ENCODE measurements at places on chromosomes 6 and 20.

DNA sequence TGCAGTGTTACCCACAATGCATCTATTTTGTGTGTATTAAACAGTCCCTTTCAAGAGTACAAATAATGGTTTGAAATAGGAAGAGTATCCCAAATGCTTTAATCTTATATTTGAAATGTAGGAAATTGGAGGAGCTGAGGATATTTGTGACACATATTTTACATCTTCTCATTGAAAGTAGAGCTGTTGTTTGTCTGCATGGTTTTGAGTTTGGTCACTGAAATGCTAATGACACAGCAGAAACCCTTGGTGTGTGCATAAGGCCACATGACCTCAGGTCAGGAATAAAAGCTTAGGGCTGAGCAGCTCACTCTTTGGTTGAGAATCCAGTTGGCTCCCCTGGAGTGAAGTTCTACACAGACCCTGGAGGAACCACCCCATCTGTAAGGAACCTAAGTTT is 49.8 kb downstream of the TPD52L1 start:
- DNase-seq: no peak

DNA sequence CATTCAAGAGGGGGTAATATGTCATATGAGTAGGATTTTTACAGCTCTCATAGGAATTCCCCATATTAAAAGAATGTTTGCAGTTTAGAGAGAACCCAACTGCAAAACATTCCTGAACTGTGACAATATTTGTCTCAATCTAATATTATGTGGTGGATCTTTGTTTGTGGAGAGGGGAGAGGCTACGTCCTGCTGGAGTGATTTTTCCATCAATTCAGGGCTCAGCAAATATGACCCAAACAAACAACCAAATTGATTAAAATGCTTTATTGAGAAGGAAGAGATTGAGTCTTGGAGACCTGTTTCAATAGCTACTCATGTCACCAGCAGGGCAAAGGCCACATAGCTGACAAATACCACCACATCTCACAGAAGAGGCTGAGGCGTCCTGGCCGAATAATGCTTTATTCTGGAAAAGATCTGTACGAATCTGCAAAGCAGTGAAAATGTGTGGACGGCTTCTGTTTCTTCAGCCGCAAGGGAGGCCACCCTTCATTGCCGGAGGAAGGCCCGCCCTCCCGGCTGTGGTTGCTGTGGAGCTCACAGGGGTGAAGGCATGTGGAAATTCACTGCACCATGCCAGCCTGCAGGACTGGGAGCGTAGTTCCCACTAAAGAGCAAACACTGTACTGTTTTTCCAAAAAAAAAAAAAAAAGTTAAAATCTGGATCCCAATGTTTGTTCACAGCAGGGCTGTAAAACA is 89.7 kb upstream of the QKI start:
- no peak for DNase-seq

DNA sequence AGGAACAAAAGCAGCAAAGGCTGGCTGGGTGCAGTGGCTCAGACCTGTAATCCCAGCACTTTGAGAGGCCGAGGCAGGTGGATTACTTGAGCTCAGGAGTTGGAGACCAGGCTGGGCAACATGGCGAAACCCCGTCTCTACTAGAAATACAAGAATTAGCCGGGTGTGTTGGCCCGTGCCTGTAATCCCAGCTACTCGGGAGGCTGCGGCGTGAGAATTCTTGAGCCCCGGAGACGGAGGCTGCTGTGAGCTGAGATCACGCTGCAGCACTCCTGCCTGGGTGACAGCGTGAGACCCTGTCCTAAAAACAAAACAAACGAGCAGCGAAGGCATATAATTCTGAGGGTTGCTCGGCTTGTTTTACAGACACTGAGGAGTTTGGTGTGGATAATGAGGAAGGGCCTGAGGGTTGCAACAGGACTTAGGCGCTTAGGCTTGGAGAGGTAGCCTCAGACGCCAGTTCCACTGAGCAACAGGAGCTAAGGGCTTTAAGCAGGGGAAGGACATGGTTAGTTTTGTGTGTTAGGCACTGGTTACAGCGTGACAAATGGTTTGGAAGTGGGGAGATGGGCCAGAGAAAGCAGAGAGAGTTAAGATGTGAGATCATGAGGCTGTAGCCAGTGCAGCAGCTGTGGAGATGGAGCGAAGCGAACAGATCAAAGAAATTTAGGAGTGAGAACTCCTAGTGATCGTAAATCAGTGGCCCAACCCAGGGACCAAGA is 1.2 kb downstream of the MYH7B start:
- no peak for DNase-seq

DNA sequence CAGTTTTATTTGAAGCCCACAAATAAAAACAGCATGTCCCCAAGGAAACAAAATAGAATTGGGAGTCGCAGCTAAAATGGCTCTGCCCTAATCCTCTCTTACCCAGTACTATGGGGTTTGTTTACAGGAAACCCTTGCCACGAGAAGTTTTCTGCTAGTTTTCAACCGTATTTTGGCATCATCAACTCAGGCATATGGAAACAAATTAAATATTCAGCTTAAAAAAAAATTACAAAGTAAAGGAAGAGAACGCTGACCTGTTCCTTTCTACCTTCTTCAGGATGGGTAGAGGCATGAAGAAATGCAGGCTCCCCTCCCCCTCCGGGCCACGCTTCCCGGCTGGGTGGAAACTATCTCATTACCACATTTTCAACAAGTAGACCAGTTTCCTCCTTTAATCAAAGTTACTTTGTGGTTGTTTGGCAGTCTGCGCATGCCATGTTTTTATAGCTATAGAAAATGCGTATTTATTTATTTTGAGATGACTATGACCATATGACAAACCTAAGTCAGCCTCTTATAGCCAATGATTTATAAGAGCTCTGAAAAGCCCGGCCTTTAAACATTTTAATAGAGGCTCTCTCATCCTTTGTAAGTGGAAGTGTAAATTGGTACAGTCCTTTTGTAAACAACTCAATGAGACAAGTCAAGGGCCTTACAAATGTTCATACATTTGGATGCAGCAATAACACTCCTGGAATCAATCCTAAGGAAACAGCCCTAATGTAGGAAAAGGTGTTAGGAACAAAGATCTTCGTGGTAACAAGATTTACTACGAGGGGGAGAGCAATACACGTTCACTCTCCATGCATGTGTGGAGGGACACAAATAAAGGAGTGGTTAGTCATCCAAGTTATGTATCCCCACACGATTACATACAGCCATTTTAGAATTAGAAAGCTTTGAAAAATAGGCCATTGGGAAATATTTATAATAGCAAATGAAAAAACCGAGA is 16.1 kb upstream of the ZNF217 start:
- peak; percentile 45 for DNase-seq

GRCh38 chr20:59232618-59233017 is 67.8 kb upstream of the EDN3 start:
- DNase-seq: no peak

DNA sequence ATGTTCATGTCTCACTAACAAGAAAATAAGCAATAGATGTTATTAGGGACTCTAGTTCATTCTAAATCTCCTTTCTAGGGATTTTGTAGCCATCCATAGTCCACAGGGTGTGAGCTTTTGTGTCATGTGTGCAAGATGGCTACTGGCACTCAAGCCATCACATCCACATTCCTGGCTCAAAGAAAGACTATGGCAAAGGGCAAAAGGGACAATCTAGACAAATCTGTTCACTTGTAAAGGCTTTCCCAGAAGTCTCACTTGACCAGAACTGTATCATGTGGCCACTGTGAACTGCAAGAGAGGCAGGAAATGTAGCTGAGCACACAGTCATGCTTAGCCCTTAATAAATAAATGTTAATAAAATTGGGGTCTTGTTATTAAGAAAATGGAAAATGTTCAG is 212.6 kb upstream of the EXOC2 start:
- no peak for DNase-seq

GRCh38 chr6:144296973-144297372 is 11.8 kb downstream of the UTRN start:
- no peak for DNase-seq

GRCh38 chr6:81785377-81785776 is 32.9 kb upstream of the TENT5A start:
- DNase-seq: no peak

DNA sequence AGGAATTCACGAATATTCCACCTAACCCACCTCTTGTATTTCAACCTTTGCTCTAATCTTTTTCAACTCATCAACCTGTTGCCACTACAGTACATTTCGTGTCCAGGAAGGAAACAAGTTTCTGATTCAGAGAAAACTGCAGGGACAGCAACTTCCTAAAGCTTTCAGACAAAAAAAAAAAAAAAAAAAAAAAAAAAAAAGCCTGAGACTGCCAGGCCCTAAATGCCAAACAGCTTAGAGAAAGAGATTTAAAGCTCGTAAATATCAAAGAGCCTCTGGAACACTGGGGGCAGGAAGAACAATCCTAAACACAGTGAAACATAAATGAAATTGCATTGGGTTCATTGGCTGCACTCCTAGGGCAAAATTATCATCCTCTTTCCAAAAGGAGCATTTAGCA is 411.2 kb upstream of the SPTLC3 start:
- no peak for DNase-seq

DNA sequence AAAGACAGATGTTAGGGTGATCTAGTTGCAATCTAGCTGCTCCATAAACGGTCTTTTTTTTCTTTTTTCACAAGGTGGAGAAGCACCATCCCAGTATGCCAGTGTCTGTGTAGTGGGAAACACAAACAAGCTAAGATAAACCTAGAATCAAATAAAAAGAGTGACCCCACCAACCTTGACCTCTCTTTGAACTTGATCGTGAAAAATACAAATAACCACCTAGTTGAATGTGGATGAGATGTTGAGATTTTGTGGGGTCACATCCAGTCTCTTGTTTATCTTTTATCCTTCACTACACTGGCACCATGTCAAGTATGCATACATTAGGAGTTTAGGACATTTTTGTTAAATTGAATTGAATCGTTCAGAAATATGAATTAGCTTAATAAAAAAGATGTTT is 194.6 kb upstream of the EYA4 start:
- DNase-seq: no peak

GRCh38 chr20:50385733-50386640 is 124.2 kb upstream of the PTPN1 start:
- DNase-seq: peak; percentile 41

GRCh38 chr6:140316966-140317365 is 942.5 kb upstream of the CITED2 start:
- DNase-seq: no peak

GRCh38 chr6:56663344-56663743 is 20.7 kb upstream of the DST start:
- DNase-seq: no peak

- DNase-seq: no peak
These were observed 294.3 kb downstream of the CDC5L start for GRCh38 chr6:44681761-44682160.

DNA sequence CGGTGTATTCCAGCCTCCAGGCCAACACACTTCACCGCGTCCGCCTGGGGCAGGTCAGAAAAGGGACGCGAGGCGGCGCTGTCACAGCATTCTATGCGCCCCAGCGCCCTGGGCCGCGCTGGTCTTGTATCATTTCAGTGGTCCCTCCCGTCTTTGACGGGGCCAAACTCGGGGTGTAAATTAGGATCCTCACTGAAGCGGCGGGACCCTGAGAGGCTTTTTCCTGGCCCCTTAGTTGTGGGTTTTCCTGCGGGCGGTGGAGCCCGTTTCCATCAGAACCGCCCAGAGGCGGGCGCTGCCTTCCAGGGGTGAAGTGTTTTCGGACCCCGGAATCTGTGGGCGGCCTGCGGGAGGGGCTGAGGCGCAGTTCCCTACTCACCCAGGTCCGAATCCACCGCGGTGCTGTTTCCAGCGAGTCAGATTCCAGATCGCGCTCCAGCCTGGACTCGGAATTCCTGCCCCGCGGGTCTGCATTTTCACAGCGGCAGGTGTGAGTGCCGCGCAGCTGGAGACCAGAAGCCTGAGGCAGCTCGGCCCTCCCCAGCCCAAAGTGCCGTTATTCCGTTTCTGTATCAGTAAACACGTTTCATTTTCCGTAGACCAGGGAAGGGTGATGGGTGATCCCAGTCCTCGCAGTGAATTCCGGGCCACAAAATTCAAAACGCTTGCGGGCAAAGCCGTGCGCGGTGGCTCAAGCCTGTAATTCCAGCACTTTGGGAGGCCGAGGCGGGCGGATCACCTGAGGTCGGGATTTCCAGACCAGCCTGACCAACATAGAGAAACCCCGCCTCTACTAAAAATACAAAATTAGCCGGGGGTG is 3.9 kb upstream of the MICB start:
- DNase-seq: peak; percentile 54

GRCh38 chr6:9020001-9020400 is 584.7 kb upstream of the SLC35B3 start:
- no peak for DNase-seq

- no peak for DNase-seq
These were observed 44.4 kb downstream of the FYN start for GRCh38 chr6:111828809-111829208.

DNA sequence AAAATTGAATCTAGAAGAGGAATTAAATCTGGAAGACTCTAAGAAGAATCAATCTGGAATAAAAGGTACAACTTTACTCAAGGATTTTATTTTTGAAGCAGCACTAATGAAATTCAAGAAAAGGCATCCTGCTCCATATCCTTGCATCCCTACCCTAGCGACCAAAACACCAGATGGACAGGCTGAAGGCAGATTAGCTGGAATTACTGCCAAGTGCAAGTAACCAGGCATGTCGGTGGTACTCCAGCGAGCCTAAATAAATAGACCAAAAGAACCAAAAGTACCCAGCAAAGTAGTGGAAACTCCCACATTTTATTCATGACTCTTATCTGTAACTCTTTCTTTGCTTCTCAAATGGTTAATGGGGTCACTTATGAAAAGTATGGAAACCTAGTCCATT is 21.0 kb downstream of the OPRM1 start:
- DNase-seq: no peak

Measured in activated CD8-positive, alpha-beta memory T cell treated with anti-CD3 and anti-CD28 coated beads for 4 hours (primary cell).